NCI-H1417 treated with DMSO at 0.1 percent for 48 hours (cell line): ENCODE measurements at places on chromosomes 6 and 20.

GRCh38 chr20:37315021-37315451, 25.6 kb downstream of the MANBAL start:
- no peak for DNase-seq

DNA sequence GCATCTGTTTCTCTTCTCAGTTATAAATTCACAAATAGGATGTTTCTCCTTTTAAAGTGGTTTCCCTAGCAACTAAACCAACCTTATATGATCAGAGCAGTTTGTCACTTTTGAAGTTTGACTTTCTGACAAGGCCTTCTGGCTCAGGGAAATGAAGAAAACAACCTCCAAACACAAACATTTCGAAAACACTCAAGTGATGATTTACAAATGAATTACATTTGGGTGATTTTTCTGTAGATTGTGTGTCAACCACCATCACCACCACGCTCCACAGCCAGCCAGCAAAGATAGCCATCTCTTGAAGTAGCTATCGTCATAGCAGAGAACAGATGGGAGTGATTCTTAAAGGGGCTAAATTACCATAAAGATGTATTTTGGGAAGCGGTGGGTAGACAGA, 16.5 kb upstream of the MLIP start:
- DNase-seq: no peak

- no peak for DNase-seq
Measured at GRCh38 chr6:94713446-94713845, 863.9 kb upstream of the MANEA start.

GRCh38 chr6:33050014-33050810, 23.2 kb downstream of the HLA-DPA1 start:
- DNase-seq: no peak

- no peak for DNase-seq
Measured at GRCh38 chr6:133410638-133411435, 169.7 kb downstream of the EYA4 start.

- no peak for DNase-seq
Measured at GRCh38 chr6:125850361-125850760, 59.6 kb downstream of the NCOA7 start.

DNA sequence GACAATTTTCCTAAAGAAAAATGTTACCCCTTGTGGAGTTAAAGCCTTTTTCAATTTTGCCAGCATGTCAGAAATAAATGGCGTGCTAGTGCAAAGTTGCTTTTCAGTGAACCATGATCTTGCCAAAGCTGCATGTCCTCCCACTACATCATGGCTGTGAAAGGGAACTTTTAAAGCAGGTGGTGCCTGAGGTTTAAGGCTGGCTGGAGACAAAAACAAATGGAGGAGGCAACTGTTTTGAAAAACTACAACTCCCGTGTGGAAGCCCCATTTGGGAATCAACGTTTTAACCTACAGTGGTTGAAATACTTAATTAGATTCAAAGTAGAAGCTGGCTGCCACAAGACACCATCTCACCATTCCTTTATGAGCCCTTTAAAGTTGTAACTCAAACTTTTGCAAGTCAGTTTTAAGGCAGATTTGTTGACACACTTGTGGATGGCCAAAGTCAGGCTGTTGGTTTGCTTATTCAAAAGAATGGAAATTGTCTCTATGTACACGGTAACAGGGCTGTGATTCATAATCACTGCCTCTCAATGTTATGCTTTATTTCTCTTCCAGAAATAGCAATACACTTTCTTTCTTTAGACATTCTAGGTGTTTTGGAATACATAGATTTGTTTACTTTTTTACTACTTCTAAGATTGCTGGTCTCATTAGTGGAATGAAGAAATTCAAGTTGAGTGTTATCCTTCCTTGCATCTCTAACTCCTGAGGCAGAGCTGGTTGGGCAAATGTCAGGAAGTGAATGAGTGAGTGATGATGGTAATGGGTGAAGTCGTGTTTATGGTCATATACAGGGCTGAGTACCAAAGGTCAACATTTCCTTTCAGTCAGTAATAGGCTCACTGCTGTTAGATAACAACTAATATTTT, 196.4 kb upstream of the GMDS start:
- DNase-seq: no peak

DNA sequence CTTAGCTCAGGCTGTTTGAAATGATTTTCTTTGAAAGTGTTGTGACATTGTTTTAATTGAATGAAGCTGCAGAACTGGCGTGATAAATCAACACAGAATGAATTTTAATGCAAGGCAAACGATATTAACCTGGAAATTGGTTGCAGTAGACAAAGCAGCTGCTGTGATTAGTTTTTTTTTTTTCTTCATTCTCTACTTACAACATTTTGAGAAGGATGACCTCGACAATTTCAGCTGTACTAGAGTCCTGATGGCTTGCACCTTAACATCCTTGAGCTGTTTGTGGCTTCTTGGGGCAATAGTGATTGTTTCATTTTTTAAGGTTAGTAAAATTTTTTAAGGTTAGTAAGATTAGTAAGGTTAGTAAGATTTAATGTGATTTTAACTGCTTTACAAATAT, 54.2 kb downstream of the QKI start:
- DNase-seq: no peak

DNA sequence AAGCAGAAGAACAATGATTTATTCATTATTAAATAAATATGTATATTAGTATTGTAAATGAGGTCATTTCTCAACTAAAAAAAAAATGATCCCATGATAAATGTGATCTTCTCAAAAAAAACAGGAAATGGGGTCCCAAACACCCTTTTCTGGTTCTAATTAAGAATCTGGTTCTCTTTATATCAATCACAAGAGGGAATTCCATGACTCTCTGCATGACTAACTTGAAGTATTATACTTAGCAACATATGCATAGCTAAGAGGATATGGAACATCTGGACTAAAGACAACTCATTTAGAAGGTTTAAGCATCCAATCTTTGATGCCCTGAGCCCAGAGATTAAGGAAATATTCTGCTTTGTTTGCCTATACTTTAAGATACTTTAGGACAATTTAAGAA, 89.7 kb upstream of the EMILIN3 start:
- DNase-seq: no peak

DNA sequence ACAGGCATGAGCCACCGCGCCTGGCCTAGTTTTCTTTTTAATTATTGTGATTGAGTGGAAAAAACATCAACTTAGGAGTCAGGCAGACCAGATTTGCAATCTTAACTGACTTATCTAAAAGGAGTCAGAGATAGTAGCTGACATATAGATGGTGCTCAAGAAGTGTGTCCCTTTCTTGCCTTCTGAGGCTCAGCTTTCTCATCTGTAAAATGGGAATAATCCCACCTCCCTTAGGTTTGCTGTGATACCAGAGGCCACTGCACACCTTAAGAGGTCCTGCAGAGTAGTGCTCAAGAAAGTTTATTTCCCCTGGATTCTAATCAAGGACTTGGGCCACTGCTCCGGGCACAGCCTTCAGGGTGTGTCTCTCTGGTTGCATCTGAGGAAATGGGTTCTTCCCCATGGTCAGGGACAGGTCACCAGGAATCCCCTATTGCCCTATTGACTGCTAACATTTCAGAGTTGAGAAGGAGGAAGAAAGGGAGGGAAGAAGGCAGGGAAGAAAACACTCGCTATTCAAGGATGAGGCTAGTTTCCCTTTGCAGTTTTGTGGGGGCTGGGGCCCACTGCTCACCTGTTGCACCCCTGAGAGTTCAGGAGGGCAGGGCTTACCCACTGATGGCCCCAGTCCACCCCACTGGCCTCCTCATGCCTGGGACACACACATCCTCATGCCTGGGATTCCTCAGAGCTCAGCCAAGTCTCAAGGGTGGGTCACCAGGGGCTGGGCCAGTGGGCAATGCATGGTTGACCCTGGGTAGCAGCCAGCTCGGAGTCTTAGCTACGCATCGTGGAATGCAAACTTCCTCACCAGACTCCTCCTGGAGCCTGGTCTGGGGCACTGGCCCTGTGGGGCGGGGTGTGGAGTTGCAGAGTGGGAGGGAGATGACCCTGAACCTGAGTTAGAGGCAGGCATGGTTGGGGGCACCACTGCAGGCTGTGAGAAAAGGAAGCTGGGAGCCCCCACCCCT, 21.2 kb downstream of the C6orf132 start:
- DNase-seq: no peak

- no peak for DNase-seq
Measured at GRCh38 chr6:62354261-62354660, 68.2 kb upstream of the KHDRBS2 start.

DNA sequence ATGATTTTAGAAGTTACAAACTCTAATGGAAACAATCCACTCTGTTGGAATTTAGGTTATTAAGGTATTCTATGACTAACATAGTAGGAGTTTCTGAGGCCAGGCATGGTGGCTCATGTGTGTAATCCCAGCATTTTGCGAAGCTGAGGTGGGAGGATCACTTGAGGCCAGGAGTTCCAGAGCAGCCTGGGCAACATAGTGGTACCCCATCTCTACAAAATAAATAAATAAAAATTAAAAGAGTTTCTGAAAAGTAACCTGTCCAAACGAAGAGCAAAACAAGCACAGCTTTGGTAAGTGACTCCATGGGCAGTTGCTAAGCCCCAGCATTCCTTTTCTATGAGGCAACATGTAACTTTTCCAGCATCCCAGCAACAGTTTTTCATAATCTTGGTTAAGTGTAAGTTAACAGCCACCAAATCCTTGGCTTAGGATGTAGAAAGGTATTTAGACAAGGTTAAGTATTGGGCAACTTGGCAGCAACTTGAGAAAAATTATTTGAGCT, 86.3 kb downstream of the SOX4 start:
- no peak for DNase-seq

- no peak for DNase-seq
Measured at GRCh38 chr6:2230659-2231277, 14.6 kb downstream of the GMDS start.

DNA sequence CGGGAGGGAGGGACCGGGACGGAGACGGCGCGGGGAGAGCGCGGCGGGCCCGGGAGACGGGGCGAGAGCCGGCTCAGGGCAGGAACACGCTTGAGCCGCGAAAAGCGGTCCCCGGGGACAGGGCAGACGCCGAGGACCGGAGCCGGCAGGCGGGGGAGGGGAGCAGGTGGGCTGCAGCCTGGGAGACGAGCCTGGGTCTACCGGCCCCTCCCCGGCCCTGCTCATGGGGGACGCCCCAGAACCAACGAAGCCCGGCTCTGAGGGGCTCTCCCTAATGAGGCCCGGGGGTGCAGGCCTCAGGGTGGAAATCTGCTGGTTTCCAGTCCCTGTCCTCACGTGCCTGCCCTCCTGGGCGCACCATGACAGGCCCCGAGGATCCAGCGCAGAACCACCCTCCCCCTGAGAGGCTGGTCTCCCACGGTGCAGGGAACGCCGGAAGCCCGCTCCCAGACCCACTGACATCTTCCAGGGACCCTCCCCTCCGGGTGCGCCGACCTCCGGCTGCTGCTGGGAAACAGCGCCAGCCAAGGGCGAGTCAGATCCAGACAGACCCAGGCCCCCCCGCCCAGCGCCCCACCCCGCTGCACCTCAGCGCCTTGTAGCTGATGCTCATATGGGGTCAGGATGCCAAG, 571 bp upstream of the EEF1A2 start:
- DNase-seq: no peak

- no peak for DNase-seq
Measured at GRCh38 chr20:31474097-31474436, 860 bp downstream of the DEFB124 start.

DNA sequence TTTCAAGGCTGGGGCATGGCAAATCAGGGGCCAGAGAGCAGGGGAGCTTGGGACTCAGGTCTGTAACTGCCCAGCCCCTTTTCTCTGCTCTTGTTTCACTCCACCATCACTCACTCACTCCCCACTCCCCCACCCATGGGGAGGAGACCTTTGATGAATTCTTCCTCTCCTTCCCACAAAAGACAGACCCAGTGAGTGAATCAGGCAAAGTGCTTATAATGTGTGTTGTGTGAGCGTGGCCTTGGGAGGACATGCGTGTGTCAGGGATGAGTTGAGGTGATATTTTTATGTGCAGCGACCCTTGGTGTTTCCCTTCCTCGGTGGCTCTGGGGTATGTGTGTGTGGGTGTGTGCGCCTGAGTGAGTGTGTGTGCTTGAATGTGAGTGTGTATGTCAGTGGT, 1.0 kb upstream of the CUL9 start:
- no peak for DNase-seq

GRCh38 chr6:125273965-125274364, 27.8 kb downstream of the HDDC2 start:
- DNase-seq: no peak

DNA sequence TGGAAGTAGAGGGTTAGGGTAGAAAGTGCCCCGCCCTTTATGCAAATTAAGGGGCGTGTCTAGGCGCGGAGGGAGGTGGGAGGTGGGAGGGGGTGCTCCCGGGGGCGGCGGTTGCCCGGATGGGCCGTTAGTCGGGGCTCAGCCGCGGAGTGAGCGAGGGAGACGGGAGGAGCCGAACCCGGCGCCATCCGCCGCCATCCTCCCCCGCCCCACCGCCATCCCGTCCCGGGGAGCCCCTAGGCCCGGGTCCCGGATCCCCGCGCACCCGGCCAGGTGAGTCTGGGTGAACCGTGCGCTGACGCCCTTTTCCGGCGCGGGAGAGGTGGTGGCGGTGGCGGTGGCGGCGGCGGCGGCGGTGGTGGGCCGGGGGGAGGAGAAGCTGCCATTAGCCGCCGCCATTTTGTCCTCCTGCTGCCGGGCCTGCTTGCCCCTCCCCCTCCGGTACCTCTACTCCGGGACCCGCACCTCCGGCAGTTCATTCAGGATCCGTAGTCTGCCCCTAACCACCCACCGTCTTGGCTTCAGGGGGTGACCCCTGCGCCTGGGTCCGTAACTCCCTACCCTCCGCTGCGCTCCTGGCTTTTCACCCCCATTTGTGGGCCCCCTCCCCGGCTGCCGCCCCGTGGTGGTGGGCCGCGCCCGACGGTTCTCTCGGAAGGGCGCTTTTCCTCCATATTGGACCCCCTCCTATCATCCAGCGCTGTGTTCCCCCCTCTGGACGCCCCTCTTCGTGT, at the start of gene PRRC2A:
TSS of gene PRRC2A (plus strand) at position 130 of the 734 bp plus-strand sequence. CDS start 2,075 bp downstream, outside the sequence.
- no peak for DNase-seq

- no peak for DNase-seq
Measured at GRCh38 chr20:62307226-62308101, 4.7 kb downstream of the ADRM1 start.

GRCh38 chr6:17945111-17945510, 42.3 kb downstream of the KIF13A start:
- no peak for DNase-seq

DNA sequence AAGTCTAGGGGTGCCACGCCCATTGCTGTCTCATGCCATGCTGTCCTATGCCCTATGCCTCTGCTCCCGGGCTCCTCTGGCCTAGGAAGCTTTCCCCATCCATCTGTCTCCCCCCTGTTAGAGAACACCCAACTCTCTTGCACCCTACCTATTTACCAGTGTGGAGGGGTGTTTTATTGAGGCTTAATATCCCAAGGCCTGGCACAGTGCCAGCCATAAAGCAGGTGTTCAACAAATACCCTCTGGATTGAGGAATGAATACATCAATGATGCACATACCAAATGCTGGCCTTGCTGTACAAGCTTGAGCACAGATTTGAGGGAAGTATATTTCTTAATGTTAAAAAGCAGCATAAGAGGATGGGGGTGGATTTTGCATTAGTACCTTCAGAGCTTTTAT, 38.3 kb downstream of the METTL24 start:
- DNase-seq: no peak
